ENCODE measurements at places on chromosomes 5 and 9. TPM values are rescaled to one million over a fixed set of nuclear protein-coding genes. Genes with fewer than 3 reads are reported as not detected.

DNA sequence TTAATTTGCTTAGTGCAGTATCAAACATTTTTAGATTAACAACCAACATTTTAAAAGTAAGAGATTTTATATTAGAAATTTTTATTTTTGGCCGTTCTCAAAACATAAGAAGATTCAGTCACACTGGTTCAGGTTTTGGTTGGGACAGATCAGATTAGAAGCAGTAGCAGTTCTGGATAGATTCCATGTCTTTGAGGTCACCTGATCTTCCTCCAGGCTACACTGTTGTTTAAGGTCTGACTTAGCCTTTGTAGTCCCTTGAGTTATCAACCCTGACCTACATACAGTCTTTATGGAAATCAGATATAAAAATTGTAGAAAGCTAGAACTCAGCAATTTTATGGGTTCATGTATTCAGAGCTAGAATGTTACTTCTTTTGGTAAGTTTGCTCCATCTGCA, 910.0 kb upstream of the WWC1 start:
- no peaks in the 10 kb centered on the region for H3K36me3 ChIP-seq
- H3K27me3 ChIP-seq, result no peaks in the 10 kb centered on the region
- no peak overlapping the region for H3K4me3 ChIP-seq
- H3K4me1 ChIP-seq, result no peaks in the 10 kb centered on the region

SLC6A7 gene
- not detected for total RNA-seq

GRCh38 chr5:131825404-131826013, 28.7 kb upstream of the FNIP1 start:
- no peaks in the 10 kb centered on the region for H3K4me1 ChIP-seq
- no peaks in the 10 kb centered on the region for H3K36me3 ChIP-seq
- no peak for DNase-seq
- H3K27me3 ChIP-seq, result peaks cover 2% of the 10 kb centered on the region
- no peak overlapping the region for H3K4me3 ChIP-seq

ERCC6L2 gene
- total RNA-seq, result 25.9 TPM

ABCA1 gene
- 5.2 TPM for total RNA-seq

DNA sequence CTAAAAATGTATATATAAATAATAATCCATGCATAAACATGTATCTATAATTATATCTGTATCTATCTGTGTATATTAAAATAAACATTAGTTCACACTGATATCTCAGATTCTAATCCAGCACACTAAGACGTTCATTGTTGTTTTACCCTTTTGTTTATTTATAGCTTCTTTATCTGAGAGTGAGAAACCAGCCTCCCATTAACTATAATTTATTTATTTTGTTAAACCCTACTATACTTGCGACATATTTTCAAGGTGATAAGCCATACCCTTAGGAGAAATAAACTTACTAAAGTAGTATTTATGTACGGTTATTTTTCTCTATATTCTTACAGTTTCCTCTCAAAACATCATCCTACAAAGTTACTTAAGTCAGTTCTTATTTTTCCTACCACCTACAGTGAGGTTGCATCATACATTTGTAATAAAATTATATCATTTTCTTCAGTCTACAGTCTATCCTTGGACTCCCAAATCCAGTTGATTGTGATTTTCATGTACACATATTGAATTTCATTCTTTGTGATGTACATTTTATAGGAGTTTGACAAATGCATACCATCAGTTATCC, 726.4 kb upstream of the FAM174A start:
- H3K27me3 ChIP-seq, result no peaks in the 10 kb centered on the region
- no peak for DNase-seq
- H3K27ac ChIP-seq, result no peak overlapping the region
- no peaks in the 10 kb centered on the region for H3K36me3 ChIP-seq
- no peak overlapping the region for H3K4me3 ChIP-seq
- H3K4me1 ChIP-seq, result no peaks in the 10 kb centered on the region

FGD3 gene
- total RNA-seq, result 41.8 TPM

- no peak overlapping the region for H3K4me3 ChIP-seq
- H3K4me1 ChIP-seq, result no peaks in the 10 kb centered on the region
- H3K36me3 ChIP-seq, result no peaks in the 10 kb centered on the region
- DNase-seq, result no peak
These were observed 375.0 kb upstream of the CCNH start for GRCh38 chr5:87787625-87788256.

GRCh38 chr5:169583101-169583423, 511 bp upstream of the SPDL1 start:
- peaks cover 38% of the 10 kb centered on the region for H3K4me1 ChIP-seq
- H3K36me3 ChIP-seq, result peaks cover 2% of the 10 kb centered on the region
- H3K27ac ChIP-seq, result peak overlapping the region; percentile 87
- no peak for DNase-seq
- peak overlapping the region; percentile 93 for H3K4me3 ChIP-seq

GRCh38 chr5:18761801-18762200, 1127.5 kb downstream of the TAF11L14 start:
- no peak overlapping the region for H3K27ac ChIP-seq
- no peak for DNase-seq
- no peak overlapping the region for H3K4me3 ChIP-seq
- H3K27me3 ChIP-seq, result peaks cover 3% of the 10 kb centered on the region
- no peaks in the 10 kb centered on the region for H3K36me3 ChIP-seq
- peaks cover 5% of the 10 kb centered on the region for H3K4me1 ChIP-seq

DNA sequence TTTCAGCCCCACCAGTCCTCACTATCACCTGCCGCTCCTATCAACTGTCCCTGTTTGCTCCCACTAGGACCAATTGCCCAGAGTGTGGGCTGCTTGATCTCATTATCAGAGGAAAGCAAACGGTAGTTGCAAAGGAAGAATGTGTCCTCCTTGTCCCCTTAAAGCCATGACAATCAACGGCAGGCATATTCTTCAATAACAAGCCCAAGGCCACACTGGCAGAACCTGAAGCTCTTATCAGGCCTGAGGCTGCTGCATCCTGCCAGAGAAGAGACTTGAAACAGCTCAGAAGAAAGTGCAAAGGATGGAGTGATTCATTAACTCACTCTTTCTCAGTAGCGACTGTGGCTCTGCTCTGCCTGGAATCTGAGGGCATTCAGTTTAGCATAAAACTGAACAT, 39.2 kb upstream of the MAN2A1 start:
- H3K27me3 ChIP-seq, result peaks cover 5% of the 10 kb centered on the region
- no peak overlapping the region for H3K4me3 ChIP-seq
- DNase-seq, result no peak

DNA sequence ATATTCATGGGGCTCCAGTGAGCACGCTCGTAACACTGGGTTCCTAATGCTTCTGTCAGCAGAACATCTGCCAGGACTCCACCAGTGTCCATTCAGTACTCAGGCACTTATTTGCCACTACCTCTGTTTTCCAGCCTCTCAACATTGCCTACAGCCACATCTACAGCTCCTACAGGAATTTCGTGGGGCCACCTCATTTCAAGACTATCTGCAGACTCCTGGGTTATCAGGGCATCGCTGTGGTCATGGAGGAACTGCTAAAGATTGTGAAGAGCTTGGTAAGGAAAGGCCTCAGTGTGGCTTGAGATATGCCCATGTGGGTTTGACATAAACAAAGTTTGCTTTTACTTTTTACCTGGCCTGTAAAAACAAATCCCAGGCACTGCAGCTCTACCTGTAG, 92.9 kb downstream of the CYFIP2 start:
- peak overlapping the region; percentile 37 for H3K27ac ChIP-seq
- H3K36me3 ChIP-seq, result peaks cover 77% of the 10 kb centered on the region
- H3K4me1 ChIP-seq, result peaks cover 19% of the 10 kb centered on the region
- no peaks in the 10 kb centered on the region for H3K27me3 ChIP-seq

GRCh38 chr5:178440181-178440580, 150.0 kb downstream of the COL23A1 start:
- peaks cover 14% of the 10 kb centered on the region for H3K27me3 ChIP-seq
- no peak overlapping the region for H3K4me3 ChIP-seq
- no peak for DNase-seq
- no peaks in the 10 kb centered on the region for H3K36me3 ChIP-seq
- peaks cover 6% of the 10 kb centered on the region for H3K4me1 ChIP-seq
- no peak overlapping the region for H3K27ac ChIP-seq

IL33 gene
- total RNA-seq, result not detected

- H3K4me3 ChIP-seq, result no peak overlapping the region
- peaks cover 19% of the 10 kb centered on the region for H3K27me3 ChIP-seq
- no peaks in the 10 kb centered on the region for H3K4me1 ChIP-seq
- H3K27ac ChIP-seq, result no peak overlapping the region
These were observed 83.6 kb downstream of the ARHGEF28 start for GRCh38 chr5:73709536-73710129.

DNA sequence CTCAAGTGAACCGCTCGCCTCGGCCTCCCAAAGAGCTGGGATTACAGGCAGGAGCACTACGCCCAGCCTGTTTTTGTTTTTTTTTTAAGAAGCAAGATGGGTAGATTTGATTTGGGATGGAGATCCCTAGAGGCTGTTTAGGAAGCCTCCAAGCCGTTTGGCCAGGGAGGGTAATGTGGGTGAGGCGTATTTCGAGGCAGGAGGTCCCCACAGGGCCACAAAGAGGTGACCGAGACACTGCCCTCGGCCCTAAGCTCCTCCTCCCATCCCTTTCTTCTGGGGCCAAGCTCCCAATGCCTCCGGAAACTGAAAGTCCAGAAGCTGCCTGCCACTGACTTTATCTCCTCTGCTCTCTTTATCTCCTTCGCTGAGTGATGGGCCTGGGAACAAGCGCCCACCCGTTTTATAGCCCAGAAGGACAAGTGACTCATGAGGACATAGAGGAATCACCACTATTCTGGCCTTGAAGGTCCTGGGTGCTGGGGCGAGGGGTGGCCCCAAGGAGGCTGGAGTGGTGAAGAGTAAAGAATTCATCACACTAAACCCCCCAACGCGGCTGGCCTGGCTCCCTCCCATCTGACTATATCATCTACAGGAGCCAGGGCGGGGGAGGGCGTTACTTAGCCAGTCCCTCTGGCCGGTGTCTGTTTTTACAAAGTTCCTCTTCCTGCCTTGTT, 2.0 kb upstream of the RALGDS start:
- H3K27ac ChIP-seq, result peak overlapping the region; percentile 22
- H3K4me3 ChIP-seq, result no peak overlapping the region

CTXN3 gene
- not detected for total RNA-seq

- H3K36me3 ChIP-seq, result no peaks in the 10 kb centered on the region
- no peak overlapping the region for H3K27ac ChIP-seq
- H3K4me1 ChIP-seq, result peaks cover 9% of the 10 kb centered on the region
- peaks cover 38% of the 10 kb centered on the region for H3K27me3 ChIP-seq
- H3K4me3 ChIP-seq, result no peak overlapping the region
These were observed 13.5 kb upstream of the AGXT2 start for GRCh38 chr5:35061211-35061770.

GRCh38 chr9:4594994-4595393, 67.1 kb upstream of the PLPP6 start:
- peaks cover 35% of the 10 kb centered on the region for H3K4me1 ChIP-seq
- no peak overlapping the region for H3K4me3 ChIP-seq
- no peaks in the 10 kb centered on the region for H3K27me3 ChIP-seq
- DNase-seq, result no peak
- H3K36me3 ChIP-seq, result no peaks in the 10 kb centered on the region
- H3K27ac ChIP-seq, result peak overlapping the region; percentile 14

DNA sequence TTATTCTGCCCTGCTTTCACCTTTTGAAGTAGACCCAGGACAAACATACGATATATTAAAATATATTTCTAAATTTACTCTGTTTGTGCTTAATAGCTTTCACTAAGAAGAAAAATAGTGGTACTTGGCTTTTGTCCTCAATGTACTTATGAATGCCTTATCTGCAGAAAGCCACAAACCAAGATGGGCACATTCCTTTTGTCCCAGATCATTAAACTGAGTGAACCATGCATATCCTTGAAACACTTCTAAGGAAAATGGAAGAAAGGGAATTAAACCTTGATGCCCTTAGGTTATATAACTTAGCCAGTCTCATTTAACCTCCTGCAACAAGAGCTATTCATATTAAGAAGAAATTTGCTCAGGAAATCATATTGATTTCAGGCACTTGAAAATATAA, 553.8 kb upstream of the CDH9 start:
- no peak for DNase-seq
- H3K4me1 ChIP-seq, result no peaks in the 10 kb centered on the region
- H3K36me3 ChIP-seq, result no peaks in the 10 kb centered on the region
- H3K27ac ChIP-seq, result no peak overlapping the region

AKNA gene
- total RNA-seq, result 141 TPM

All from activated CD4-positive, alpha-beta T cell treated with anti-CD3 and anti-CD28 coated beads for 36 hours (primary cell).